ENCODE measurements at places on chromosomes 5 and 9.

- DNase-seq: no peak
These were observed 31.0 kb downstream of the TTC1 start for GRCh38 chr5:160039810-160040470.

DNA sequence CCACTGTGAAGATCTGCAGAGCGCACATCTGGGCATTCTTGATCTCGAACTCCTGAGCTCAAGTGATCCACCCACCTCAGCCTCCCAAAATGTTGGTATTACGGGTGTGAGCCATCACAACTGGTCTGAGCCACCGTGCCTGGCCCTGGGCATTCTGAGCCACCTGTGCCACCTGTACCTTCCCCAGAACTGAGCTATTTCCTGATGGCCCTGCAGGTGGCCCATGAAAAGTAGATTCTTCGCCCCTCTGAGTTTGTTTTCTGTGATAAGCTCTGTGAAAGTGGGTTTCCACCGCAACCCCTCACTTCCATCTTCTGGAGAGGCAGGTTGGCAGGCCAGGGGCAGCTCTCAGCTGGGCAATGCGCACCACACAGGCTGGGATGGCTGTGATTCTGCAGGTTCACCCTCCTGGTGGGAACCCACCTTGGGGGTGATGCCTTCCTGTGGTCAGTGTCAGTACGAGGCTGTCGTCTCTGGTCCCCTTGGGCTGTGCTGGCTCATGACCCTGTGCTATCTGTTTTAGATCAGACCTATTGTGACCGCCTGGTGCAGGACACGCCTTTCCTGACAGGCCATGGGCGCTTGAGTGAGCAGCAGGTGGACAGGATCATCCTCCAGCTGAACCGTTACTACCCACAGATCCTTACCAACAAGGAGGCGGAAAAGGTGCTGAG lies 11.3 kb downstream of the CARD19 start:
- DNase-seq: no peak

- DNase-seq: no peak
These were observed 457.4 kb upstream of the NUDT12 start for GRCh38 chr5:104019956-104020355.

GRCh38 chr5:154526231-154527226 lies 48.5 kb upstream of the HAND1 start:
- DNase-seq: no peak

GRCh38 chr5:34562791-34563190 lies 93.3 kb upstream of the RAI14 start:
- DNase-seq: no peak

GRCh38 chr5:164553851-164554250 lies 1048.4 kb downstream of the MAT2B start:
- no peak for DNase-seq

DNA sequence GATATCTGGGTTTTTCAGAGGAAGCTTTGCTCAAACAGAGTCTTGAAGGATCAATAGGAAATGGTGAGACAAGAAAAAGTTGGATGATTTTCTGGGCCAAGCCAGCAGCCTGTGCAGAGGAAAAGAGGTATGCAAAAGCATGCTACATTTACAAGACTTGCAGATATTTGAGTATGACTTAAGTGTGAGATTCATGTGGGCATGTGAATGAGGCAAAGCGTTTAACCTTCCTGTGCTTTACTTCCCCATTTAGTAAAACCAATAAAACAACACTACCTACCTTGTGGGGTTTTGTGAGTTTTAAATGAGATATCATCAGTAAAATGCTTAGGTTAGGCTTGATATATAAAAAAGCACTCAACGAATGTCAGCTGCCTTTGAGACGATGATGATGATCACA lies 58.1 kb downstream of the PIP5K1B start:
- DNase-seq: no peak

- DNase-seq: peak; percentile 94
These were observed 47.5 kb downstream of the NLN start for GRCh38 chr5:65769539-65769938.

GRCh38 chr9:95089257-95090022 lies 228.1 kb downstream of the FANCC start:
- no peak for DNase-seq

DNA sequence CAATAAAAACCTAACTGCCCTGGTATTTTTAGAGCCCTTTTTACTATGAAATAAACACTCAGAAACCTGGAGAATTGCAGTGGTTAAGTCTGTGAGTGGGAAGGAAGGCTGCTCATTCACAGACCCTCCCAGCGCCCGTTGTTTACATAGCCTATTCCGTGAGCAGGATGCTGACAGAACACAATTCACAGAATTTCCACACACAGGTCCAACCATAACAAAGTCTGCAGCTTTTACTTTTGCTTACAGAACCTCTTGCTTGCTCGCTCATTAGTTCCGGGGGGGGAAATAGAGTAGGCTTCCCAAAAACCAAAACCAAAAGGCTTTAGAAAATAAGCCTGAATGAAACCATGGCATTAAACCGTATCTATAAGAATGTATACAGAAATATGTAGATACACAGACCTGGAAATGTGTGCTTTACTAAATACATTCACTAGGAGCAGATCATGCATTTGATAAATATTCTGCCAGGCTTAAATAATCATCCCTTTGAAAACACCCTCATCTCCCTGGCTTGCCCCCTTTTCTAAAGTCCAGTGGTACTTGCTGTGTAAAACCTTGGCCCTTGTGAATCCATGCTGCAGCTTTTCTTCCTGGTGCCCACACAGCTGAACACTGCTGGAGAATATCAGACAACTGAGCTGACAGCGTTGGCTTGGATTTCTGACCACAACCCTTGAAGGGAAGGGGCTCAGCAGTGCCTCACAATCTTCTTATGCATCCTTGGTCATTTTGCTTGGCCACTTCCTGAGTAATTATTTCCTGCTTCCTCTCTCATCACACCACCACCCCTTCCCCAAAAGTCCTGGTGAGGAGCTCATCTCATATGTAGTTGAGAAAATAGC lies 128.0 kb downstream of the FANCC start:
- peak; percentile 74 for DNase-seq

- peak; percentile 74 for DNase-seq
These were observed 8.4 kb downstream of the TGFBI start for GRCh38 chr5:136037001-136037705.

- peak; percentile 75 for DNase-seq
These were observed 310.0 kb downstream of the ASTN2 start for GRCh38 chr9:117104716-117105495.

DNA sequence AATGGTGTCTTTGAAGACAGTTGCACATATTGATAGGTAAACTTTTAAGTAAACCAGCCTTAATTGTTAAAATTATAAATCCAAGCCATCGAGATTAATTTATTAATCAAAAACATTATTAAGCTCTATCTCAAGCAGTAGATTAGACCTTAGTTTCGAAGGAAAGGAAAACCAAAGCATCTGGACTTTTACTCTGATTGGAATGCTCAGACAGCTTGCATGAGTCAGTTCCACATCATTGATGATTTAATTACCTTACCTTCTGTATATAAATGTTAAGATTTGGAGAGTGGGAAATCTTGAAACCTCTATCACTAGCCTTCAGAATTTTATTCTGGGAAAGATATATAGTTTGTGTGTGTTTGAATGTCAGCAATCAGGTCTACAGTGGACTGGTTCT lies 23.9 kb downstream of the DCP2 start:
- no peak for DNase-seq

GRCh38 chr5:115835481-115835880 lies 5.9 kb downstream of the ATG12 start:
- DNase-seq: no peak

- DNase-seq: no peak
These were observed 85.7 kb upstream of the C9orf72 start for GRCh38 chr9:27659001-27659400.

DNA sequence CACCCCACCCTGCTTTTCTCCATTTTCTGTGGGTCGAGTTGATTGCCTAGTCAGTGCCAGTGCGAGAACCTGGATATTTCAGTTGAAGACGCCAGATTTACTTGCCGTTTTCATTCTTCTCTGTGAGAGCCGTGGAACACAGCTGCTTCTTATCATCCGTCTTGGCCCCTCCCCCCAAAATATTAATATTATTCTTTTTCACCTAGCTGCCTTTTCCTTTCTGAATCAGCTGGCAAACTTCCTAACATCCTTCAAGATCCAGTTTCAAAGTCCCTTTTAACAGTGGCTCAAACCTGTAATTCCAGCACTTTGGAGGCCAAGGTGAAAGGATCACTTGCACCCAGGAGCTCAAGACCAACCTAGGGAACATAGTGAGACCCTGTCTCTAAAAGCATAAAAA lies 117.1 kb upstream of the RASA1 start:
- DNase-seq: no peak

GRCh38 chr9:13267743-13268142 lies 11.7 kb downstream of the MPDZ start:
- peak; percentile 91 for DNase-seq

GRCh38 chr5:85466423-85466822 lies 1081.7 kb upstream of the EDIL3 start:
- DNase-seq: no peak

- no peak for DNase-seq
These were observed 98.0 kb downstream of the GABBR2 start for GRCh38 chr9:98610711-98611110.

- DNase-seq: no peak
These were observed 21.5 kb downstream of the CAMK4 start for GRCh38 chr5:111245654-111246053.

GRCh38 chr9:36543916-36544315 lies 28.8 kb upstream of the MELK start:
- peak; percentile 23 for DNase-seq

DNA sequence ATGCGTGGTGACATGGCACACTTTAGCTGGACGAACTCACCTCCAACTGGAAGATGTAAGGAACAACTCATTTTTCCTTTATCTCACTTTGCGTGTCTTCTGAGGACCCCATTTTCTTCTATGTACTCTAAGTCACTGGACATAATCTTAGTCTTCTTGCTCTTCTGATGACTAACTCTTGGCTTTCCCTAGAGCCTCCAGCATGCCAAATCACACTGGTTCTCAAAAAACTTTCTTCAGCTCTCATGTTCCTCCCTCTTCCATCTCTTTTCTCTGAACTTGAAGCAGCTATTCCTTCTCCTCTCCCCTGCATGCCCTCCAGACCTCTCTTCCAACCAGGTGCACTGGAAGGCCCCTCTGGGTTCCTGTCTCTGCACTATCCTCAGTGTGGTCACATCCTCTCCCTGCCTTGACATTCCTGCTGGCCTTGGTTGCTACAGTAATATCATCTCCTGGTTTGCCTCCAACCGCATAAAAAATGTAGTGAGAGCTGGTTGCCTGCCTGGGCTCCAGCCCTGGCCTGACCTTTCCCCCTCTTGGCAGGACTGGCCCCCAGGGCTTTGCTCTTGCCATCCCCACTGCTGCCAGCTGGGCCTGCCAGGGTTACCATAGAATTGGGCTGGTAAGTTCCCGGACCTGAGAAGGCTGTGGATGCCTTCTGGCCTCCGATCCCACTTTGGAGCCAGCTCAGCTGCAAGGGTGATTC lies 44.8 kb upstream of the BNC2 start:
- no peak for DNase-seq

- DNase-seq: peak; percentile 81
These were observed 1.7 kb downstream of the CBY3 start for GRCh38 chr5:179679014-179679674.

DNA sequence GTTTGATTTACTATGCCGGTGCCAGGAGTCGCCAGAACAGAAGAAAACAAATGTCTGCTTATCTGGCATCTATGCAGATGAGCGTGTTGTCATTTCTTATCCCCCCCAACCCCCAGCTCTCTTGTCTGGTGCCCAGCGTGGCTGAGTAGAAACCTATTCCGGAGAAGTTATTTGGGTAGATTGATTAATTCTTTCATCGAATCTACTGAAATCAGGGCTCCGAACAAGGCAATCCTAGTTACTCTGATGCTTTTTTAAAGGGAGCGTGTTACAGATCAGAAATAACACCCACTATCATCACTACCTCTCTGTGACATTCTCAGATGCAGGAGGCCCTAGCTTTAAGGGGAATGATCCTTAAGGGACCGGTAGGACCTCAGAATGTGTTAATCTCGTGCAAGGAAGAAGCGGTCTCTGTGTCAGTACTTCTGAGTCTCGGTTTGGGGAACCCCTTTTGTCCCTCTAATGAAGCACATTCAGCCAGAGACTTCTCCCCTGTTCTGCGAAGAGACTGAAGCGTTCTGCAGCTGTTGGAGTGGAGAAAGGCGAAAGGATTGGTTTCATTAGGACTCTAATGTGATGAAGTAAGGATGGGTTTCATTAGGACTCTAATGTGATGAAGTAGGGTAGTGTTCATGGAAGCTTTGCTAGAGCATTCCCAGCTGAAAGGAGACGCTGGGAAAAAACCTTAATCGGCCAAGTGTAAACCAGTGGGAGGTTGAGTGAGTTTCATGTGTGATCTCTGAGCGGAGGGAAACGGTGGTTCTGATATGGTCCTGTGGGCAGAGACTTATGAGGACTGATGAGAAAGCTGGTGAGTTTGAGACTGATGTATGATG lies 1.5 kb downstream of the PIP5K1B start:
- no peak for DNase-seq

- DNase-seq: no peak
These were observed 147.1 kb upstream of the MAP1B start for GRCh38 chr5:71960195-71960594.

DNA sequence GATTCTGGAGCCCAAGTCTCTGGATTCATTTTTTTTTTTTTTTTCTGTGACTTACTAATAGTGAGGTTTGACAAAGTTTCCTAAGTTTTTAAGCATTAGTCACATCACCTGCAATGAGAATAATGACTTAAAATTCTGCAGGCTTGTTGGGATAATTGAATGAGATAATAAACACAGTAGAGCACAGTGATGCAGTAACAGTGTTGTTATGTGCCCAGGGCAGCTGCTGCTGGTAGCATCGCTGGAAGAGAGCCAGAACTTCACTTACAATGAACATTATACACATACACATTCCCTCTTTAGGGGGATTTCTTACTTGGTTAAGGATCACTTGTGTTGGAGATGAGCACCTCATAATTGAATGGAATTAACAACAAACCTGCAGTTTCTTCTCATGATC lies 78.9 kb downstream of the ALDH7A1 start:
- DNase-seq: peak; percentile 57

DNA sequence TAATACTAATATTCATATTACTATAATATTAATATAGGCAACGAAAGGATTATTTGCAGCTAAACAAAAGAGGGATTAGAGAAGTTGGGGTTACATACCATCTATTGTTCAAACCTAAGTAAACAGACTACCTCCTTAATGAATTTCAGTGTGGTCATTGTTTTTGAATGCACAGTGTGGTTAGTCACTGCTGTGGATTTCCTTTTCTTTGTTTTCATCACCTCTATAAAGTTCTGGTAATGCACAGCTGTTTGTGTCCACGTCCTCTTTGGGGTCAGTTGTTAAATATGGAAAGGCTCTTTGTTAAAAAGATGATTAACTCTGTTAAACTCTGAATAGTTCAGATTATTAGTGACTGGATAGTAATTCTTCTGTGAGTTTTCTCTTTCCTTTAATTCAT lies 233.6 kb downstream of the MAST4 start:
- peak; percentile 44 for DNase-seq

GRCh38 chr9:119289740-119290433 lies 79.3 kb downstream of the BRINP1 start:
- peak; percentile 47 for DNase-seq

Data from fibroblast of skin of back (primary cell).